H54 (cell line): ENCODE measurements at places on chromosomes 6 and 20.
A peak's percentile ranks its signal among the peaks of the same experiment; 100 is the strongest.

- DNase-seq: peak; percentile 37
Measured at GRCh38 chr6:43076464-43077332, 584 bp downstream of the PTK7 start.

DNA sequence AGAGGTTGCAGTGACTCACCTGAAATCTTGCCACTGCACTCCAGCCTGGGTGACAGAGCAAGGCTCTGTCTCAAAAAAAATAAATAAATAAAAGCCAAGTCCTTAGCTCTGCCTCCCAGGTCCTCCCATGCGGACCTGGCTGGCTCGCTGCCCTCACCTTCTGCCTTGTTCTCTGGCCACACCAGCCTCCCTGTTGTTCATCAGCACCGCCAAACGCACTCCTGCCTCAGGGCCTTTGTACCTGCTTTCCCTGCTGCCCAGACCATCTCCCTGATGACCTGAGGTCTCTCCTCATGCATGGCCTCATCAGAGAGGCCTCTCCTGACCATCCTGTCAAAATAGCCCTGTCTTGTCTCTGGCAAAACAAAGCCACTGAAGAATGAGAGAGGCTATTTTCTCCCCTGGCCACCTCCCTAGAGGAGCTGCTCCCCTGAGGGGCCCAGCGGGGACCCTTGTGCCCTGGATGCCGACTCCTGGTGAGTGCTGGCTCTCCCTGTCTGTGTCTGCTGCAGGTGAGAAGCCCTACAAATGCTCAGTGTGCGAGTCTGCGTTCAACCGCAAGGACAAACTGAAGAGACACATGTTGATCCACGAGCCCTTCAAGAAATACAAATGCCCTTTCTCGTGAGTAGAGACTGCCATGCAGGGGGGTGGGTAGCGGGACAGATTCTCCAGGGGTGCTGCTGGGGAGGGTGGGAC is 22.6 kb upstream of the CHMP4B start:
- DNase-seq: no peak

DNA sequence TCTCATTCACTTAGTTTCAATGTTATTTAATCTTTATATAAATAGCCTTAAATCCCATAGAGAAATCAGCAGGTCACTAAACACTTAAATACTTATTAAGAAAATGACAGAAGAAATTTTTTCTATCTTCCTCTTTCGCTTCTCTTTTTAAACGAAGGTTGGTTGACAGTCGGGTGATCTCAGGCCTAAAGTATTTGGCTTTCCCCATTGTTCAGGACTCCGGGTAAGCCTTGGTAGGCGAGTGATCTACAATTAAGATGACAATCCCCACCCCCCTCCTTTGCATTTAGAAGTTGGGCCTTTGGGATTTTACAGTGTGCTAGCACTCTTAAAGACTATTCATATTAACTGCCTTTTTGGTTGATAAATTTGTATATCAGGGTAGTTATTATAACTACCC is 19.7 kb upstream of the UTRN start:
- peak; percentile 5 for DNase-seq

DNA sequence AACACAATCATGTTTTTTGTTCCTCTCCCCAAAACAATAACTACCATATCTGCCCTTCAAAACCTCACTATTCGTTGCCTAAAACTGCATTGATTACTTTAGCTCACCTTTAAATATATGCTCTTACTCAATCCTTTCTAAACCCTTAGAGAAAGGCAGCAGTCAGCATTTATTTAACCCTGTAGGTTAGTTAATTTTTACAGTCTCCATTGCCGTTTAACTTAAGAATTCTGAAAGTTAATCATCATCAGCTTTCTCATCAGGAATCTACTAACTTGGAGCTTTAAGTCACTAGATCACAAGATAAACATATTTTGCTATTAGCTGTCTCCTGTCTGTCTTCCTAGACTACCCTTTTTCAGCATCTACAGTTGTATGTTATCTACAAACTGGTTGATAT is 991.9 kb downstream of the EPHA7 start:
- DNase-seq: no peak

- no peak for DNase-seq
Measured at GRCh38 chr20:41425180-41425884, 58.7 kb upstream of the EMILIN3 start.

GRCh38 chr20:62524505-62524911 is 48.7 kb upstream of the GATA5 start:
- DNase-seq: no peak

DNA sequence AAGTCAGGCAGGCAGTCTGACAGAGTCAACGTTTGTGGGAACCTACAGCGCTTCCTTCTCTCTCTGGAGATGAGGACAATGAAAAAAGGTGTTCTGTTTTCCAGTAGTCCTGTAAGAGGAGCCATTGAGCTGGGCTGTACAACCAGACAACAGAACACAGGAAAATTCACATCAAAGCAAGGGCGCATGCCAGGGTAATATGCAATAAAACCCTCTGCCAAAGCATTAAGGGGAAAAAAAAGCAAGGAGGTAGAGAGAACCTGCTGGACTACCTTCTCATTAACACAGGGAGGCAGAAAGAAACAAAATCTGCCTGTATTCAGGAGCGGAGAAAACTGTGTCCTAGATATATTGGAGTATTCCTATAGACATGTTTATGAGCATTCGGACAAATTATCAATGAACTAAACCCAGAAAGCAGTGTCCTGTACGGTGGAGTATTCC is 1.3 kb downstream of the RNF24 start:
- DNase-seq: no peak

DNA sequence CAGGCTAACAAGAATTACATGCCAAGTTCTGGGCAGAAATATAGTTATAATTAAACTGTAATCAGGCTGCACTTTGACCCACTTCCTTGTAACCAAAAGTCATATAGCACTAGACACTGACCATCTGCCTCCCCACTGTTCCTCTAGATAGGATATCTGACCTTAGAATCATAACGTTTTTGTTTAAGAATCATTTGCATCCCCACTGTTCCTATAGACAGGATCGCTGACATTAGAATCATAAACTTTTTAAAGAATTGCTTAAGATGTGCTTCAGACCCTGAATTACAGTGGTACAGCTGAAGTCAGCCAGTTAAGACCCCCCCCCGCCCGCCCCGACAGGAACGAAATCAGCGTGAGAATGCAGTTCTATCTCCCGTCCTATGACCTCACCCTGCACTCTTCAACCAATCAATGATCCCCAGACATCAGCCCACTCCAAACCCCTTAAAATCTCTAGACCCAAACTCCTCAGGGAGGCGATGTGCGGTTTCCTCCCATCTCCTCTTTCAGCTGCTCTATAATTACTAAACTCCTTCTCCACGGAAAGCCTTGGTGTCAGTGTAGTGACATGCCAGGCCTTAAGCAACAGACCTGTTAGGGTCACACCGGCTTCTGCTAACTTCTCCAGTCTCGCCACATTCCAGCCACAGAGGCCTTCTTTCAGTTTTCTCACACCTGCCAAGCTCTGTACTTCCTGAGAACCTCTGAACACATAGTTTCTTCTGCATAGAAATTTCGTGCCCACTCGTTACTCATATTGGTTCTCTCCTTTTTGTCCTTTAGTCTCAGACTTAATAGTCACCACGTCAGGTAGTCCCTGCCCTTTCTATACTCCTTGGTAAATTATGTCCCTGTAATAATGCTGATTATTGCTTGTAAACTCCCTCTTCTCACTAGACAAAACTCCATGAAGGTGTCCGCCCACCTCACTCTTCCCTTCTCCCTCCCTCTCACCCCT is 93.5 kb downstream of the DTNBP1 start:
- DNase-seq: no peak

DNA sequence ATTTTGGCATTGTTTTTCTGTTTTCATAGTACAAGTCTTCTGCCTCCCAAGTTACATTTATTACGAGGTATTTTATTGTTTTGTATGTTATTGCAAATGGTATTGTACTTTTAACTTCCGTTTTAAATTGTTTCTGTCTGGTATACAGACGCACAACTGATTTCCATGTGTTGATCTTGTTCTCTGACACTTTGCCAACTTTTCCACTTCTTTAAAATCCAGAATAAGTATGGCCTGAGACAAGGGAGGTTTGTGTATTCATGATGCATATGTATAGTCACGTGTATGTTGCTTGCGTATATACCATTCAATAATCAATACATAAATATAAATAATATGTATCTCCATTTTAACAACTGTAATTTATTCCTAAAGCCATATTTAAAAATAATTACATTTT is 41.2 kb downstream of the THBS2 start:
- no peak for DNase-seq

DNA sequence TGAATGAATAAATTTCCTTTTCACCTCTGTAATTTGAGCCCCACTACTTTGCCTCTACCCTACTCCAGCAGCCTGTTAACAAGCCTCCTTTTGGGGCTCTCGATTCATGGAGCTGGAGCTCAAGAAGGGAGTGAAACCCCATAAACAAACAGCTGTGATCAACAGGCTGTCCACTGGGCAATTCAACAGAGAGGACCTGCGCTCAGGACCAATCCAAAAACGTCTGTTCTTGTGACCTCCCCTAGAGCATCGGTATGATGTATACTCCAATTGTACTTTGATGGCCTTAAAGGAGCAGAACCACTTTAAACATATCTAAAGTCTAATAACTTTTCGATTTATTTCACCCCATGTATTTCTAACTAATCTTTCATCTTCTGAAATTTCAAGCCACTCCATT is 37.4 kb downstream of the HIVEP2 start:
- no peak for DNase-seq

GRCh38 chr6:126767711-126768110 is 350.8 kb upstream of the RSPO3 start:
- no peak for DNase-seq

GRCh38 chr6:119881416-119881815 is 531.9 kb upstream of the MAN1A1 start:
- DNase-seq: no peak

GRCh38 chr6:75429061-75429703 is 64.4 kb downstream of the FILIP1 start:
- DNase-seq: no peak

DNA sequence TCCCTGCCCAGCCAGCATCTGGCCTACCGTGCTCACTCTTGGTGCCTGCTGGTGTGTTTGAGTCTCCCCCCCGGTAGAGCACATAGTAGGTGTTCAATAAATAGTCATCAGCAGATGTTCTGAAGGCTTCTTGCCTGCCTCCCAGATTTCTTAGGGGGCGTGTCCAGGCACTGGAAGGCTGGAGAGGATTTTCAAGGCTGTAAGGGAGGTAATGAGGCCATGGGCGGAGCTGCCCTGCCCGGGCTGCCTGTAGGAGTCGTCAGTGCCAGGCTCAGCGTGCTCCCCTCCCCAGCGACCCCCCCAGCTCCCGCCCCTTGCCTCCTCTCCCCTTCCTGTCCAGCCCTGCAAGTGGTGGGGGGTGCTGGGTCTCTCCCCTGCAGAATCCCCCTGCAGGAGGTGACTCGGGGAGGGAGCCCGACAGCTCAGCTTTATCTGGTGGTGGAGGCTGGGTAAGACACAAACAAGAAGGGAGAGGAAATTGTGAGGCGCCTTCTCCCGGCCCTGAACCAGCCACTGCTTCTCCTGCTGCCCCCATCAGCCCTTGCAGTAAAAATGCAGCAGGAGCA is 55.9 kb downstream of the BCAS4 start:
- DNase-seq: no peak

GRCh38 chr6:123316733-123317323 is 319.9 kb downstream of the TRDN start:
- DNase-seq: no peak

DNA sequence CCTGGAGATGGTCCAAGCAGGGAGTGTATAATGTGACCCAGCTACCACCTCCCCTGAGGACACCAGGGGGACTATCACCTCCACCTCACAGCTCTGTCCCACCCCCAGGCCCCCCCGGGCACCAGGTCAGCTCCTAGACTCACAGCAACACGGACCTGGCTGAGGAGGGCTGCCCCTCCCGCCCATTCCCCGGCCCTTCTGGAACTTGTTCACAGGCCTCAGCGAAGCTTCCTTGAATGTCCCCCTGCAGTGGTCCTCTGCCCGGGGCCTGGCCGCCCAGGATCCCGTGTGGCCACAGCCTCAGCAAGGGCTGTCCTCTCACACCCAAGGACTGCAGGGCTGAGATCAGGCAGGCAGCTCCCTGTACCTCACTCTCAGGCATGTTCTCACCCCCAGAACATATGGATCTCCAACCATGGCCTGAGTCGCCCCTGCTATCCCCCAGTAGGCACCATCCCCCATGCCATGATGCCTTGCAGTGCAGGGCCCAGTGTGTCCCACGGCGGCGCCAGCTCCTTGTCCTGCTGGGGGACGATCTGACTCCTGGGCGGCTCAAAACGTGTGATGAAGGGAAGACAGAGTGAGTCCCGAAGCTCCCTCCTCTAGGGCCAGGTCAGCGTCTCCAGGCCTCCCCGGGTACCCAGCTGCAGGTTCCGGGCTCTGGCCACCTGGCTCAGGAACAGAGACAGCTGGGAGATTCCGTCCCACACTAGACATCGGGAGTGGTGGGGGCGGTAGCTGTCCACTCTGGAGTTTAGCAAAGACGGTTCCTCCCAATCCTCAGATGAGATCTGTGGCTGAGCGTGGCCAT is 158.4 kb downstream of the TAF4 start:
- no peak for DNase-seq

GRCh38 chr6:31086788-31087440 is 25.5 kb downstream of the C6orf15 start:
- DNase-seq: no peak

- no peak for DNase-seq
Measured at GRCh38 chr6:3075772-3076113, 7.4 kb downstream of the RIPK1 start.

GRCh38 chr6:50845499-50846143 is 26.9 kb downstream of the TFAP2B start:
- DNase-seq: no peak

DNA sequence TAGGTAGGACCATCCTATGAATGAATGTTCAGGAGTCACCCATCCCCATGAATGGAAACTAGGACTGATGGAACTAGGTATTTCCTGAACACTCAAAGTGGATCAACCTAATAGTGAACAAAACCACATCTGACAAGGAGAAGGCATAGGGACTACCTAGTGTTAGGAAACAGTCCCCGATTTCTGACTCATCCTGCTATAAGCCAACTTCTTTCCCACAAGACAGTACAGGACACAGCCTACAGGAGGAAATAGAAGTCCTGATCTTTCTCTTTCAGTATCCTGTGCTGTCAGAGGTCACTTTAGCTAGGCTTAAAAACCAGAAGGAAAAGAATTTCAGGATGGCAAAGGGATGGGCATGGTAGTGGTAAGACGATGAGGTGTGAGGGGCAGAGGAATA is 19.5 kb upstream of the GMDS start:
- no peak for DNase-seq

GRCh38 chr20:18258126-18258860 is 30.0 kb upstream of the ZNF133 start:
- no peak for DNase-seq
